ENCODE measurements at places on chromosomes 16 and 17. TPM values are rescaled to one million over a fixed set of nuclear protein-coding genes. Genes with fewer than 3 reads are reported as not detected.

AOC2 gene
- total RNA-seq = 0.98 TPM

ERI2 gene
- total RNA-seq = 45.1 TPM

ALDH3A1 gene
- 4.0 TPM for total RNA-seq

GGA3 gene
- total RNA-seq = 27.6 TPM

ZNF764 gene
- 8.7 TPM for total RNA-seq

SMIM36 gene
- total RNA-seq = not detected

SP6 gene
- total RNA-seq = 0.09 TPM

KRT15 gene
- not detected for total RNA-seq

TMEM235 gene
- total RNA-seq = not detected

ASB16 gene
- not detected for total RNA-seq

ATMIN gene
- 33.1 TPM for total RNA-seq

DNA sequence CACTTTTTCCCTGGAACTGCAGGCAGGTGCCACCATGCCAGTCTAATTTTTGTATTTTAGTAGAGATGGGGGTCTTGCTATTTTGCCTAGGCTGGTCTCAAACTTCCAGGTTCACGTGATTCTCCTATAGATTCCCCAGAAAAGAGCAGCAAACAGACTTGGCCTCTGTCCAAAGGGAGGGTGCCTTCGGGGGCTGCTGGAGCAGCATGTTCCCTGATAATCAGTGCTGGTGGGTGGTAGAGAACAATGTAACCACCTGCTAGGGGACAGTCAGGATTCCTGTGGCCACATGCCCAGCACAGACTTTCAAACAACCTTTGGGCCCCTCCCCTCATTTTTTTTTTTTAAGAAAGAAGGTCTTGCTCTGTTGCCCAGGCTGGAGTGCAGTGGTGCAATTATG lies 14.2 kb upstream of the CCNF start:
- no peak overlapping the region for H3K27ac ChIP-seq
- no peaks in the 10 kb centered on the region for H3K4me1 ChIP-seq
- H3K4me3 ChIP-seq = no peak overlapping the region
- no peaks in the 10 kb centered on the region for H3K27me3 ChIP-seq

- peaks cover 16% of the 10 kb centered on the region for H3K4me1 ChIP-seq
- no peaks in the 10 kb centered on the region for H3K27me3 ChIP-seq
- H3K36me3 ChIP-seq = peaks cover 10% of the 10 kb centered on the region
- peak; percentile 30 for DNase-seq
Observed at GRCh38 chr17:39563476-39563875, 44.2 kb downstream of the NEUROD2 start.

DNA sequence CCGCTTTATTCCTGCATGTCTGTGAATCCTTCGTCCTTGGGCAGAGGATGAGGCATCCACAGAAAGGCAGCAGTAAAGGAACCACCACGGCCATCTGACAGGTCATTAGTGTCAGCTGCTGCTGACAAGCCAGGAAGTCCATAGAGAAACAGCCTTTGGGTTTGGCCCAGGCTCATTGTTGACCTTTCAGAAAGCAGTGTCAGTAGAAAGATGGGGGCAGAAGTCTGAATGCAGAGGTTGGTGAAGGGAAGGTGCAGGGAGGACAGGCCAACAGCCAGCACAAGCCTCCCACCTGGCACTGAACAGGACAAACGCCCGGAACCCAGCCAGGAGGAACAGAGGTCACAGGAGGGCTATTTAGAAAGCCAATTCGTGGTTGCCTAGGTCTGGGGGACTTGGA lies 105.8 kb downstream of the VAT1L start:
- no peak overlapping the region for H3K4me3 ChIP-seq
- H3K4me1 ChIP-seq = peaks cover 27% of the 10 kb centered on the region

DNA sequence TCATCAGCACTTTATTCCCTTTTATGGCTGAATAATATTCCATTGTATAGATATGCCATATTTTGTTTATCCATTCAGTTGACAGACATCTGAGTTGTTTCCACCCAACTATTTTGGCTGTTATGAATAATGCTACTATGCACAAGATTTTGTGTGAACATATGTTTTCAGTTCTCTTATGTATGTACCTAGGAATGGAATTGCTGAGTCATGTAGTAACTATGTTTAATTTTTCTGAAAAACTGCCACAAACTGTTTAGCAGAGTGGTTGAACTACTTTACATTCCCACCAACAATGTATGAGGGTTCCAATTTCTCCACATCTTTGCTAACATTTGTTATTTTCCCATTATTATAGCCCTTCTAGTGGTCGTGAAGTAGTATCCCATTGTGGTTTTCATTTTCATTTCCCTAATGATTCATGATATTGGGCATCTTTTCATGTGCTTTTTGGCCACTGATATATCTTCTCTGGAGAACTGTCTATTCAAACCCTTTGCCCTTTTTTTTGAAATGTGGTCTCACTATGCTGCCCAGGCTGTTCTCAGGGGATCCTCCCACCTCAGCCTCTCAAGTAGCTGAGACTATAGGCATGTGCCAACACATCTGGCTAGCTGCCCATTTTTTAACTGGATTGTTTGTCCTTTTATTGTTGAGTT lies 26.3 kb downstream of the SMURF2 start:
- peaks cover 47% of the 10 kb centered on the region for H3K4me1 ChIP-seq
- H3K27me3 ChIP-seq = no peaks in the 10 kb centered on the region
- H3K4me3 ChIP-seq = no peak overlapping the region
- H3K27ac ChIP-seq = no peak overlapping the region

GRCh38 chr16:23466162-23466885 lies 13.3 kb upstream of the COG7 start:
- H3K27me3 ChIP-seq = no peaks in the 10 kb centered on the region
- peaks cover 63% of the 10 kb centered on the region for H3K36me3 ChIP-seq
- H3K27ac ChIP-seq = no peak overlapping the region
- DNase-seq = no peak
- H3K4me1 ChIP-seq = peaks cover 7% of the 10 kb centered on the region

- no peak overlapping the region for H3K27ac ChIP-seq
- DNase-seq = peak; percentile 45
- no peaks in the 10 kb centered on the region for H3K4me1 ChIP-seq
- no peaks in the 10 kb centered on the region for H3K36me3 ChIP-seq
- H3K4me3 ChIP-seq = no peak overlapping the region
Observed at GRCh38 chr17:35540589-35541404, 3.3 kb upstream of the SLFN12L start.

GRCh38 chr17:55731586-55732250 lies 9.1 kb upstream of the TMEM100 start:
- H3K27ac ChIP-seq = peak overlapping the region; percentile 35
- DNase-seq = peak; percentile 55
- H3K27me3 ChIP-seq = no peaks in the 10 kb centered on the region
- peaks cover 3% of the 10 kb centered on the region for H3K4me1 ChIP-seq
- H3K36me3 ChIP-seq = no peaks in the 10 kb centered on the region

DNA sequence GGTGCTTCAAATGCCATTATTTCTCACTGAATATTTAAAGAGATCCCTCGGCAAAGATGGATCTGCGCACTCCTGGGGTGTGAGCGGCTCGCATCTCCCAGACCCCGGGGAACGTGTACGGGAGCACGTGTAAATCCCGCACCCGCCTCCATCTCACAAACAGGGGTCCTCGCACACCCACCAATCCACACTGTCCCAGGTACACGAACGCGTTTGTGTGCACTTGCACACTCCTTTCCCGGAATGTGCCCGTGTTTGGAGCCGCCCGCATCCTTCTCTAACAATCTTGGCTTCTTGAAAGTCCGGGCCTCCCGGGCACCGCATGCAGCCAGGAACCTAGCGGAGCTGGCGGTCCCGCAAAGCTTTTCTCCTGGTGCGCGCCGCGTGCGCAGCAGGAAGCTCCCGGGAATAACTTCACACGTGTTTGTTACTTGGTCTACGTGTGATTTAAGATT lies 2.5 kb upstream of the SALL1 start:
- H3K4me1 ChIP-seq = peaks cover 12% of the 10 kb centered on the region
- no peaks in the 10 kb centered on the region for H3K36me3 ChIP-seq
- no peak overlapping the region for H3K27ac ChIP-seq
- H3K27me3 ChIP-seq = peaks cover 78% of the 10 kb centered on the region
- no peak overlapping the region for H3K4me3 ChIP-seq

- no peak overlapping the region for H3K27ac ChIP-seq
- no peak overlapping the region for H3K4me3 ChIP-seq
- no peak for DNase-seq
- no peaks in the 10 kb centered on the region for H3K27me3 ChIP-seq
Observed at GRCh38 chr17:82917699-82918345, 78.0 kb upstream of the ZNF750 start.

DNA sequence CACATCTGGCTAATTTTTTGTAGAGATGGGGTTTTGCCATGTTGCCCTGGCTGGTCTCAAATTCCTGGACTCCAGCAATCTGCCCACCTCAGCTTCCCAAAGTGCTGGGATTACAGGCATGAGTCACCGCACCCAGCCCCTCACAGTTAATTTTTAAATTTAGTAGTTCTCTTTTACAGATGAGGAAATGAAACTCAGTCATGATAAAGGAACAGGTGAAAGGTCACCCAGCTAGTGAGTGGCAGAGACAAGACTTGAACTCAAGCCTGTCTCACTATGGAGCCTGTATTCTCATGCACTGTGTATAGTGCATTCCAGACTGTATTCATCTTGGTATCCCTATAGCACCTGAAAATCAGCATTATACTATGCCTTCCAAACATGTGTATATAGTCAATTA lies 77.1 kb upstream of the WSB1 start:
- H3K4me1 ChIP-seq = no peaks in the 10 kb centered on the region
- no peak for DNase-seq
- no peaks in the 10 kb centered on the region for H3K27me3 ChIP-seq
- H3K4me3 ChIP-seq = no peak overlapping the region
- no peak overlapping the region for H3K27ac ChIP-seq

DNA sequence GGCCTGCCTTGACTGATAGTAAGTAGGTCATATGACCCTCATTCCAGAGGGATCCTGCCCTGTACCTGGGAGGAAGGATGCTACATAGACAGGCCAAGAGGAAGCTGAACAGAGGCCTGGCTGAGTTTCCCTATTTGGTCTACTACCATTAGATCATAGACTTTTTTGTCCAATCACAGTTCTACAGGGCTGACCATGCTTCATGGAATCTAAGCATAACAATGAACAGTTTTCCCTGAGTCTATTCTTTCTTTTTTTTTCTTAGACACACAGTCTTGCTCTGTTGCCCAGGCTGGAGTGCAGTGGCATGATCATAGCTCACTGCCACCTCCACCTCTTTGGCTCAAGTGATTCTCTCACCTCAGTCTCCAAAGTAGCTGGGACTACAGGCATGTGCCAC lies 3.9 kb downstream of the GPR179 start:
- no peak overlapping the region for H3K27ac ChIP-seq
- H3K4me3 ChIP-seq = no peak overlapping the region
- DNase-seq = no peak
- H3K36me3 ChIP-seq = no peaks in the 10 kb centered on the region
- H3K4me1 ChIP-seq = no peaks in the 10 kb centered on the region
- H3K27me3 ChIP-seq = no peaks in the 10 kb centered on the region

DNA sequence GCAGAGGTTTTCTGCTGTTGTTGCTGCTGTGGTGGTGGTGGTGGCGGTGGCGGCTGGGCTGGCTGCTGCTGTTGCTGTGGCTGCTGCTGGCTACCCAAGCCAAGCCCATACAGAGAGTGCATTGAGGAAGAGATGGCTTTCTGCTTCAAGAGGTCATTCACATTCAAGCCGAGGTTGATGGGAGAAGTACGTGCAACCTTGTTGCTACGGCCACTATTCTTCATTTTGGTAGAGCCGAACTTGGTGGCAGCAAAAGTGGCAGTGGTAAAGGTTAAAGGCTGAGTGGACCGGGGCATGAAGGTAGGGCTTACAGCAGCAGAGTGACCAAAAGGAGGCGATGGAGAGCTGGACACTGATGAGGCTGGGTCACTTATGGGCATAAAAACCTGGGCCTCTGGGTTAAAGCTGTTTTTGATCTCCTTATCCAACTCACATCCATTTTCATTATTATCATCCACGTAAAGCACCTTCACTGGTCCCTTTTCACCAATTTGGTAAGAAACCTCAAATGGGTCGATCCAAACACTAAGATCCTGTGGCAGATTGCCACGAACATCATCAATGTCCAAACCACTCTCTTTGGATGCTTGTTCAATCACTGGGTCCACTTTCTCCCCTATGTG lies 2.8 kb downstream of the TOB1 start:
- peaks cover 43% of the 10 kb centered on the region for H3K4me1 ChIP-seq
- DNase-seq = peak; percentile 67
- no peak overlapping the region for H3K4me3 ChIP-seq
- H3K27me3 ChIP-seq = no peaks in the 10 kb centered on the region
- H3K36me3 ChIP-seq = no peaks in the 10 kb centered on the region
- peak overlapping the region; percentile 97 for H3K27ac ChIP-seq

DNA sequence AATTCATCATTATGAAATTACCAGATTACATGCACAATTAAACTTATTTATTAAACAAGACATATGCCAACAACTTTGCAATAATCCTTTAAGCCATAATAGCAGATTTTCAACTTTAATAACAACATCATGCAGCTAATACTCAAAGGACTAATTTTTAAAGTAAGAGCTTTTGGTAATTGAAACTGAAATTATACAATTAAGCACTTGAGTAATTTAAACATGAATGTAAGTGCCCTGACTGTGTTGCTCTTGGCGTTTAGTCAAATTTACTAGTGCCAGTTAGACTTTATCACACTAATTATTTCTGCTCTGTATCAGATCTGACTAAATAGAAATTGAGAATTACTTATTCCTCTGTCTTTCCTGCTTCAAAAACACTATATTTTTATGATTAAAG lies 46.8 kb upstream of the PSMD7 start:
- no peak for DNase-seq
- no peaks in the 10 kb centered on the region for H3K4me1 ChIP-seq
- no peaks in the 10 kb centered on the region for H3K36me3 ChIP-seq

DNA sequence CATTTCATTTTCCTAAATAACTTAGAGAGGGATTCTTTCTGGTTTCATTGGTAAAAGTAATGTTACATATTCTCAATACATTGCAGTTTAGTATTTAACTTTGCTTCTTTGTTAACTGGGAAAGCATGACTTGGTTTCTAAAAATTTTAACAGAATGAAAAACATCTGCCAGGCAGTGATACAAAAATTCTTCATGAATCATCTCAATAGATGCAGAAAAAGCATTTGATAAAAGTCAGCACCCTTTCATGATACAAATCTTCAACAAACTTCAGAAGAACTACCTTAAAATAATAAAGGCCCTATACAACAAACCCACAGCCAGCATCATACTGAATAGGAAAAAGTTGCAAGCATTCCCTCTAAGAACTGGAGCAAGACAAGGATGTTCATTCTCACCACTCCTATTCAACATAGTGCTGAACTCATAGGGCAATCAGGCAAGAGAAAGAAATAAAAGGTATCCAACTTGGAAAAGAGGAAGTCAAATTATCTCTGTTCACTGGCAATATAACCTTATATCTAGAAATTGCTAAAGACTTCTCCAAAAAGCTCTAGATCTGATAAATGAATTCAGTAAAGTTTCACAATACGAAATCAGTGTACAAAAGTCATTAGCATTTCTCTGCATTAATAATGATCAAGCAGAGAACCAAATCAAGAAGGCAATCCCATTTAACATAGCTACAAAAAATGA lies 50.4 kb downstream of the SLFN5 start:
- H3K4me3 ChIP-seq = no peak overlapping the region
- H3K36me3 ChIP-seq = no peaks in the 10 kb centered on the region
- peaks cover 5% of the 10 kb centered on the region for H3K27me3 ChIP-seq

- no peak overlapping the region for H3K4me3 ChIP-seq
- DNase-seq = peak; percentile 69
- no peak overlapping the region for H3K27ac ChIP-seq
- H3K4me1 ChIP-seq = no peaks in the 10 kb centered on the region
- H3K36me3 ChIP-seq = no peaks in the 10 kb centered on the region
Observed at GRCh38 chr16:86479419-86479818, 30.9 kb upstream of the FOXF1 start.
